ENCODE measurements at places on chromosomes 16 and 17.
A peak's percentile ranks its signal among the peaks of the same experiment; 100 is the strongest.

- DNase-seq: no peak
Observed at GRCh38 chr17:36813357-36813756, 123.9 kb upstream of the LHX1 start.

DNA sequence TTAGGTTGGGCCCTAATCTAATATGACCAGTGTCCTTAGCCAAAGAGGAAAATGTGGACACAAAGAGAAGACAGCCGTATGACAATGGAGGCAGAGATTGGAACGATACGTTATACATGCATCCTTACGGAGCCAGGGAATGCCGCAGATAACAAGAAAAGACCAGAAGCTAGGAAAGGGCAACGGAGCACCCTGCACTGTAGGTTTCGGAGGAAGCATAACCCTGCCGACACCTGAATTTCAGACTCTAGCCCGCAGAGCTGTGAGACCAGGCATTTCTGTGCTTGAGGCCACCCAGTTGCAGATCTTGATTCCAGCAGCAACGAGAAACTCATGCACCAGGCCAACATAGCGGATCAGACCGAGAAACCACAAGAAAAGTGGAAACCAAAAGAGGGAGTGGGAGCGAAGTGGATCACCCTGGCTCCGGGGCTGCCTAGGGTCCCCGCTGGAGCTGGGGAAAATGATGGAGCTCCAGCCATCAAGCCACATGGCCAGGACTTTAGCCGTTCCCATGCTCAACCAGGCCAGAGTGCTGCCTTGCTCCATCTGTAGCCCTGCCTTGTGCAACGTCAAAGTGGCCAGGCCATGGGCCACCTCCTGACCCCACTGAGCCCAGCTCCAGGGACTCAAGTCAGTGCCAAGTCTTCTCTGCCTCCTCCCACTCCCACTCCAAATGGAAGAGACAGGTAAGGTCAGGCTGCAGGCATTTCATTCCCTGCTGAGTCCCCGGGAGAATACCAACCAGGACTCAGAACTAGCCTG lies 51.7 kb upstream of the RPL38 start:
- no peak for DNase-seq

DNA sequence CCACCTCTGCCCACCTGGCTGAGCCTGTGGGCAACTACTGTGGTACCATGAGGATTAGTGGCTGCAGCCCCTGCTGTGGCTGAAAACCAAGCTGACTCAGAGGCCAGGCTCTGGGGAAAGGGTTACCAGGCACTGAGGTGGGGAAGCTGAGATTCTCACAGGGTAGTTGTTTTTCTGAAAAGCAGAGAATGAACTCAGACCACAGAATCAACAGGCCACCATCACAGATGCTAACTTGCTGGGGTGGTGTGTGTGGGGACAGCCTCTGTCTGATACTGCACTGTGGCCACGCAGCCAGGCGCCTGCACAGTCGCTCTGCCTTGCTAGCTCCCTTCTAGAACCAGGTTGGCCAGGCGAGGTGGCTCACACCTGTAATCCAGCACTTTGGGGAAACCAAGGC lies 28.8 kb downstream of the NPLOC4 start:
- DNase-seq: no peak

DNA sequence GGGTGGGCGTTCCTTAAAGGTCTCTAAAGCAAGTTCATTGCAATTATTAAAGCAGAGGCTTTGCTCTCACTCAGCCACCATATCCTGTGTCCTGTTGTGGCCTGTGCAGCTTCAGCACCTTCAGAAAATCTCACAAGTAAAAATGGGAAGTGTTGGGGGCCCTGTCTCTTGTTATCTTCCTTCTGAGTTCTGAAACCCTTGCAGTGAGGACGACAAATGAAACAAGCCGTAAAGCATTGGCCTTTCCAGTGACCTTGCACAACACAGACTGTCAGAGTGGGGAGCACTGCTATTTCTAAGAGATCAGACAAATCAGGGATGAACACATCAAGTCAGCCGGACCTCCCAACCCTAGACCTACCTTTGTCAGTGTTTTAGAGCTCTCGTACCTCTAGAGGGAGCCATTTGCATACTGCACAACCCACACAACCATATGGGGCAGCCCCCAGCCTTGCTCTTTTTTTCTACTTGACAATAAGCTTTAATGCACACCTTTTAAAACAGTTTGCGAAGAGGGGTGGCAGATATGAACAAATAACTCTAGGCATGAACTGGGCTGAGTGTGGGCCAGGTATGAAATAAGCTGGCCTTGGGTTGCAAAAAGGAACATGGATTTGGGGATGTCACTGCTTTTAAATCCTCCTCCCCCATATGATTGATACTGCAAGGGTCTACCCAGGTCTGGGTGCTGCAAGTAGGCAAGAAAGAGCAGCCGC lies 89.8 kb downstream of the KATNIP start:
- DNase-seq: peak; percentile 57

GRCh38 chr16:84952335-84953189 lies 58.8 kb downstream of the ZDHHC7 start:
- peak; percentile 87 for DNase-seq

DNA sequence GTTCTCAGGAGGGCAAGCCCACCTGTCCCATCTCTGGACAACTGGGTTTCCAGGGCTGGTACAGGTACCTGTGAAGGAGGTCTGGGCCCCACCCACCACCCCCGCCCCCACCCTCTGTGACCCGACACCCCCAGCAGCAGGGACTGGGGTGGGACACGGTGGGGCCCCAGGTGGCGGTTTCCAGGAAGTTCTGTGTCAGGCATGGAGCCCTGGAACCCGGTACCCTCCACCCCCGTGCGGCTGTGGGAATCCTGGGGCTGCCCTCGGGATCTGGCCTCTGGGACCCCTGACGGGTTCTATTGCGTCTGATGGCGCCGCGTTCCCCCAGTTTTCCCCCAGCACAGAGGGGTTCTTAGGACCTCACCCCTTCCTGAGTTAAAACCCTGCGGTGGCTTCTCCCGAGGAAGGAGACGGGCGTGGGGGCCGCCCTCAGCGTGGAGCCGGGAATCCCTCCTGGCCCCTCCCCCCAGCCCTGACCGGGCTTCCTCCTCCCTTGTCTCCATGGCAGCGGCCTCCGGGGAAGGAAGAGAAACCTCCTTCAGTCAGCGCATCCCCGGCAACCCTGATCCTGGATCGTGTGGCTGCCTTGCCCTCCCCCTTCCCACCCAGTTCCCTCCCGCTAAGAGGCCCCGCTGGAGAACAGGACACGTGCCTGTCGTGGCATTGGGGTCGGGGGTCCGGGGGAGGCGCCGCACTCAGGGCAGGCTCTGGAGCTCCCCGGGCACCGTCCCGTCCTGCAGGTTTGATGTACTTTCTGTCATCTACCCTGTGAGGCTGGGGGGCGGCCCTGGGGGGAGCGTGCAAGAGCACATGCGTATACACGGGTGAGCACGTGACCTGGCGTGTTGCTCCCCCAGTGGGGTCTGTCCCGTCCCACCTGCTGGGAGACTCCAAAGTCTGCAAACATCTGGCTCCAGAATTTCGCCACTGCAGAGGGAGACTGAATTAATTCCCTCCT lies 30.3 kb downstream of the CACNA1H start:
- DNase-seq: no peak

DNA sequence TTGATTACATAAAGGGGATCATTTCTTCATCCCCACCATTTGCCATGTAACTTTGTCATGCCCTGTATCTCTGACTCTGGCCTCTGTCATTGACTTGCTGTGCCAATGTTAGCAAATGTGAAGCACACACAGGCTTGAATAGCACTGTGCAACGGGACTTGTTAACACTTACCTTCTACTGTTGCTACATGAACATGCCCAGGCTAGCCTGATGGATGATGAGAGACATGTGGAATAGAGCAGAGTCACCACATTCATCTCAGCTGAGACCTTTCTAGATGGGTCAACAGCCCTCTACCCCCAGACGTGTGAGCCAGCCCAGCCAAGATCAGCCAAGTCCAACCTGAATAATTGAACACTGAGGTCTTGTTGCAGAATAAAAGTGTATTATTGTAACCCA lies 162.1 kb upstream of the SALL1 start:
- no peak for DNase-seq

- DNase-seq: no peak
Observed at GRCh38 chr16:46961373-46962353, 11.8 kb downstream of the DNAJA2 start.

DNA sequence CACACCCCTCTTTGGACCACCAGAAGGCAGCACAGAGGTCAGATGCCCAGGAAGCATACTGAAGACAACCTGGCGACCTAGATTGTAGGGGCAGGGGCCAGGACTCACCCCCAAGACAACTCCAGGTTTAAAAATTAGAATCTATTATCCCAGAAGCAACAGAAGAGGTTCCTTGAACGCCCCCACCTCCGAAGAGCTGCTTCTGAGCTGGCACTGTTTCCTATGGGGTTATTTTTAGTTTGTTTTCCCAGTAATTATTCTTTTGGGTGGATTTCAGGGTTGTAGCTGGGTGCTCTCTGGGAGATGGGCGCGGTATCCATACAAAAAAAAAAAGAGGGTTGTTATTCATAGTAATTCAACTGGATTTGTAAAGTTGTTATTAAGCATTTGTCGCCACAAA lies 10.4 kb upstream of the TMEM132E start:
- no peak for DNase-seq

- DNase-seq: peak; percentile 62
Observed at GRCh38 chr16:15765880-15766279, 90.9 kb downstream of the MYH11 start.

DNA sequence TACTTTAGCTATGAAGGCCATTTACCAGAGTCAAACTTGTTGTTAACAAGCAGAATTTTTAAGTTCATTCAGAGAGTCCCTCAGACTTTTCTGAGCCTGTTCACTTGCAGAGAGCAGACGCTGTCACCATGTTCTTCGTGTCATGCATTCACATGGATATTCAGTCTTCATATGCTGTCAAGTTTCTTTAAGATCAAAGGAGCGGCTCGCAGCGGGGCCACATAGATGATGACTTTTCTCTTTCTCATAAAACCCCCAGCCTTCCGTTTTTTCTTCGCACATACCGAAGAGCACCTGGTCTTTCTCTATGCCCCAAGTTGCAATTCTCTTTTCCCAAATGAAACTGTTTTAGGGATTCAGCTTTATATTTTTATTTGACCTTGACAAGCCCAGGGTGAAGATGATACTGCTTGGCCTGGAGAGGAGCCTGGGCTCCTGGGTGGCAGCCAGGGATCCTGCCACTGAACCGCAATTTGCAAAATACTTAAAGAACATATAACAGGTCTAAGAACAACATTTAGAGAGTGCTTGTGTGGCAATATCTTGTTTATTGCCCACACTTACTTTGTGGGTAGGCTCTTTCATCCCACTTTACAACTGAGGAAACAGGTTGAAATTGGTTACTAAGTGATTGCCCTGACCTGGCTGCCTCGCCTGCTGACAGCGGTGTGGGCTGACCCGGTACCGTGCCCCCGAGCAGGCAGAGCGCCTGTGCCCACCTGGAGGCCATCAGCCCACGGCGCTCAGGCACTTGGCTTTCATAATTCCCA lies 22.9 kb downstream of the SEC14L1 start:
- no peak for DNase-seq

DNA sequence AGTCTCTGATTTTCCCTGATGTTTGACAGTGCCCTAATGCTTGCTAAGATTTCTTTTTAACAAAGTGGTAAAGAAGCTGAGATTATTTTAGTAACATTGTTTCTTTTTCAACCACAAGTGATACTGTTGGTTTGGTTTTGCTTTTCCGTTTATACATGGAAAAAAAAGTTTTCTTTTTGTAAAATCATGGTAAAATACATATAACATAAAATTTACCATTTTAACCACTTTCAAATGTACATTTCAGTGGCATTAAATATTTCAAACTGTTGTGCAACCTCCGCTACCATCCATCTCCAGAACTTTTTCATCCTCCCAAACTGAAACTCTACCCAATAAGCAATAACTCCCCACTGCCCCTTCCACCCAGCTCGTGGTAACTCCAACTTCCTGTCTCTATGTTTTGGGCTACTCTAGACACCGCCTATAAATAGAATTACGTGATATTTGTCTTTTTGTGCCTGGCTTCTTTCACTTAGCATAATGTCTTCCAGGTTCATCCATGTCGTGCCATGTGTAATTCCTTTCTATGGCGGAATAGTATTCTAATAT lies 4.6 kb downstream of the CIITA start:
- DNase-seq: peak; percentile 49

All from common myeloid progenitor, CD34-positive (primary cell).